Activated T-cell treated with anti-CD3 and anti-CD28 coated beads for 1 hour (primary cell): ENCODE measurements at places on chromosomes 13 and 19.

DNA sequence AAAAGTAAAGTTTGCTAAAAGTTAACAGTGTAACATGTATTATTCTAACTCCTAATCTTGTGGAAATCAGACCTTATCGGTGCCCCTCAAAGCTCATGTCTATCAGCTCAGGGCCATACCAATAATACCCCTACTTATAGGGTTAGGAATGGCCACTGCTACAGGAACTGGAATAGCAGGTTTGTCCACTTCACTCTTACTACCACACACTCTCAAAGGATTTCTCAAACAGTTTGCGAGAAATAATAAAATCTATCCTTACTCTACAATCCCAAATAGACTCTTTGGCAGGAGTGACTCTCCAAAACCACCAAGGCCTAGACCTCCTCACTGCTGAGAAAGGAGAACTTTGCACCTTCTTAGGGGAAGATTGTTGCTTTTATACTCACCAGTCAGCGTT is 1677.7 kb downstream of the OLFM4 start:
- no peak for DNase-seq

- no peak for DNase-seq
Observed at GRCh38 chr19:27767234-27767633, 1445.7 kb downstream of the UQCRFS1 start.

DNA sequence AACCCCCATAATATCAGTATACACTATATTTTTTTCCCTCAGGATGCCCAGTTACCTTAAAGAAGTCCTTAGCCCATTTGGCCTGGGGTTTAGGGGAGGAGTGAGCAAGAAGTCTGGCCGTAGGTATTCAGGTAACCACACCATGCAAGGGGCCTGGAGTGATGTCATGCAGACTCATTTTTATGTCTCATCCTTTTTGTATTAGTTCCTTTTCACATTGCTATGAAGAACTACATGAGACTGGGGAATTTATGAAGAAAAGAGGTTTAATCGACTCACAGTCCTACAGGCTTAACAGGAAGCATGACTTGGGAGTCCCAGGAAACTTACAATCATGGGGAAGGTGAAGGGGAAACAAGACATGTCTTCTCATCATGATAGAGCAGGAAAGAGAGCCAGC is 12.2 kb downstream of the TPP2 start:
- DNase-seq: no peak

- no peak for DNase-seq
Observed at GRCh38 chr13:90395846-90396245, 951.6 kb upstream of the MIR17HG start.

GRCh38 chr19:57773488-57773887 is 4.0 kb downstream of the ZNF586 start:
- no peak for DNase-seq

DNA sequence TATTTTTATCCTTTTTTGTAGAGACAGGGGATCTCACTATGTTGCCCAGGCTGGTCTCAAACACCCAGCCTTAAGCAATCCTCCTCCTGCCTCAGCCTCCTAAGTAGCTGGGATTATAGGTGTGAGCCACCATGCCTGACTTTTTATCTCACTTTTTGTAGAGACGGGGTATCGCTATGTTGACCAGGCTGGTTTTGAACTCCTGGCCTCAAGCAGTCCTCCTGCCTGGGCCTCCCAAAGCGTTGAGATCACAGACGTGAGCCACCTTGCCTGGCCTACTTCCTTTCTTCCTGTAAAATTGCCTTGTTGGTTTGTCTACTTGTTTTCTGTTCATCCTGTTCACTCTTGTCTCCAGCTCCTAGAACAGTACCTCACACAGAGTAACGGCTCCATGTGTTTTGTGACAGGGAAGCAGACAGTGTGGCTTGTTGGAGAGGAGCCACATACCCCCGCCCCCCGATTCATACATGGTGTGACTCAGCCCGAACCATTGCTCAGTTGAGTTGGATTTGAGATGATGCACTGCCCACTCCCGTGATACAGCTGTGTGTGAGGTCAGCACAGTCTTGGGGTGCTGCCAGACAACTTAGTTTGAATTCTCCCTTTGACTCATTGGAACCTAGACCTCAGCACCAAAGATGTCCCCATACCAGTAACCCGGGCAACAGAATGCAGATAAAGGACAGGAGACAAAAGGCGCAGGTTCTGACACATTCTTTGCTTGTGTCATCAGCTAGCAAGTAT is 34.2 kb downstream of the GPR42 start:
- DNase-seq: no peak

GRCh38 chr13:33543089-33543459 is 257.5 kb upstream of the STARD13 start:
- DNase-seq: no peak
